ENCODE measurements at places on chromosomes 7 and 10.

GRCh38 chr10:128059266-128059981 lies 66.8 kb downstream of the MKI67 start:
- DNase-seq = peak; percentile 26

DNA sequence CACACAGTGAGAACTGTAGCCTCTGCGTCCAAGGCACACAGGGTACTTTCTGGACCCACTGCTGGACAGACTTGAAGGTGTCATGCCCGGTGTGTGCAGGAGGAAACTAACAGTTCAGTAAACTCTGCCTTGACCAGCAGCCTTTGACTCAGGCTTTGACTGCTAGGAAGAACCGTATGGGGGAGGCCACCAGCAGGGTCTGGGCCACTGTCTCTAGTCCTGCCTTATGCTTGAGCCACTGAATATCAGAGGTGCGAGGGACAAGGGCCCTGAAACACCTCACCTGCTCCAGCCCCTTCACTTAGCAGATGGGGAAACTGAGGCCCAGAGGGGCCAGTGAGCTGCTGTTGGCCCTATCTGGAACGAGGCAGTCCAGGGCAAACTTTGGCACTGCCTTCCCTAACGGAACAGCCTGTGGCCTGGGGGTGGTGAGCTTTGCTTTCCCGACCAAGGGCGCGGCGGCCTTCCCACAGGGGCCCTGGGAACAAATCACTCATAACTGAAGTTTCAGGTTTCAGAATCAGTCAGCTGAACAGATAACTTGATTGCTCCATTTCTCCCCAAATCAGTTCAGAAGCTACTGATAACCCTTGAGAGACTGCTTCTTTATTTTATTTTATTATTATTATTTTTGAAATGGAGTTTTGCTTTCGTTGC lies 130.0 kb downstream of the FAM53B start:
- no peak for DNase-seq

DNA sequence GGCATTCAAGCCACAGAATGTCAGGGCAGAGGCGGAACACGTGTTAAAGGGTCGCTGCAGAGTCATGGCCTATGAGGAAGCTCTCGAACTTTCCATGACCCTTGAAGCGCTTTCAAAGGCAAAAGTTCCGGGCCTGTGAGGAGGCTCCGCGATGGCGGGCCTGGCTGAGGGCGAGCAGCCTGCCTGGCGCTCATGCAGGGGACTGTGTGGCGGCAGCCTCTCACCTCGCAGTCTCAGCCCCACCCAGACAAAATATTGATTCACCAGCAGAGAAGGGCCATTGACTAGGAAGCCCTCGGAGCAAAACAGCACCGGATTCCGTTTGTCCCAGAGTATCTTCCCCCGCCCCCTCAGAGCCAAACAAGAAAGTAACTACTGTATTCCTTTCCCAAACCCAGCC lies 12.8 kb upstream of the CNNM1 start:
- DNase-seq = no peak

DNA sequence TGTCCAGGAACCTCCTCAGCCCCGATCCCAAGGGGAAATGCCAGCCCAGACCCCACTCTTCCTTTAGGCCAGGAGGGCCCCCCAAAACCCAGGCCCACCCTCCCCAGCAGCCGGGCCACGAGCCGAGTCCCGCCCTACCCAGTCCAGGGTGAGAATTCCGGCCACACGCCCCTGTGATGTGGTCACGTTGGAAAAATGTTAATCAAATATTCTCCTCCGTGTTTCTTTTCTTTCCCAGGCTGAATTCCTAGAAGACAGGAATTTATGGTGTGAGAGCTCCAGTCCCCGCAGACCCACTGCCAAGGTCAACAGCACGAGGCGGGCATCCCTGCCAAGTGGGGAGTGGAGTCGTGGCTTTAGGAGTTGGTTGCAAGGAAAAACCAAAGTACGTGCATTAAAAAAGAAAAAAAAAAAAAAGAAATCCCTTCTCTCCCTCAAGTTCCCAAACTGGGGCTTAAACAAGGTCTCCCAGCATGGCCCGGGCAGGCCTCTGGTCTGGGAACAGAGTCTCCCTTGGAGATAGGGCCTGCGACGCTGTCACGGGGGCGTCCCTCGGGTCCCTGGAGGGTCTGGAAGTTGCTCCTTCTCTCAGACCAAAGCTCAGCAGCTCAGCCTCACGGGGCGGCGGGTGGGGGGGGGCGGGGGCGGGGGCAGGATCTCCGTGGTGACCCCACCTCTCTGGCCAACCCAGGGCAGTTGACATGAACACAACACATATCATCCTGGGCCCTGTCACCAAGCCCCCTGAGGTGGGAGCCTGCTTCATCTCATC lies 28.1 kb upstream of the ELN start:
- DNase-seq = no peak

- DNase-seq = no peak
These were observed 9.5 kb downstream of the SRRM3 start for GRCh38 chr7:76211216-76211615.

DNA sequence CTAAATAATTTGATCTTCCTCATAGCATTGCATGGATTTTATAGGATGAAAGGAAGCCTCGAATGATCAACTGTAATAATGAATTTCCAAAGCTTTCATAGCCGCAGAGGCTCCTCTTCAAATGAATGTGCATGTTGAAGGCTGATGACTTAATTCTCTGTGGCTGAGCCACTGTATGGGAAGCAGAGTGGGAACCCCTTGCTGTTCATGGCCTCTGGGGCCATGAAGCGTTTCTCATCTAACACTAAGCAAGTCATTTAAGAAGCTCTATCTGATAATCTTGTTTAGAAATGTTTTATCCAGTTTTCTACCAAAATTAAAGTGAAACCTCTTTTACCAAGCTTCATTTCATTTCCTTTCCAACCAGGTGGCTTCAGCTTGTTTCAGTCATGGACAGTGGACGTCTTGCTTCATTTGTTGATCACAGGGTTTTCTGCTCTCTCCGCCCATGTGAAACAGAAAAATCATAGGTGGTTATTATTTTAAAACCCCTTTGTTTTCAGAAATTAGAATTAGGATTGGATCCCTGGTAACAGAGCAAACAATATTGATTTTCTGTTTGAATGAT lies 10.3 kb upstream of the ADARB2 start:
- DNase-seq = no peak

DNA sequence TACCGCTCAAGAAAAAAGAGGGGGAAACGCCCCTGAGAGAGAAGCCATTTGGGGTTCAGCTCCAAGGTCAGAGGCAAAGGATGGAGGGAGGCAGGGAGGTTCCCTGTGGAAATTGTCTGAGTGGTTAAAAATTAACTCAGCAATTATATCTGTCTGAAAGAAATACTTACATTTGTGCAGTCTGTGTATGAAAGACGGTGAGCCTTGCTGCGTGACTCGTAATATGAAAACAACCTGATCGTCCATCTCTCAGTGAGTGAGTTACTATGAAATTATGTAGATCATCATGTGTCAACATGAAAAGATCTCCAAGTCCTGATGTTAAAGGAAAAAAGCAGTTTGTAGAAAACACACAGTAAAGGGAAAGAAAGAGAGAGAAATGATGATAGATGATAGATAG lies 67.2 kb upstream of the FAM204A start:
- DNase-seq = no peak

GRCh38 chr10:10247585-10247984 lies 770.1 kb upstream of the CELF2 start:
- DNase-seq = no peak

- DNase-seq = no peak
These were observed 28.9 kb upstream of the BMPR1A start for GRCh38 chr10:86727470-86727869.

GRCh38 chr7:95688931-95689495 lies 83.3 kb upstream of the DYNC1I1 start:
- no peak for DNase-seq

- DNase-seq = no peak
These were observed 62.5 kb upstream of the PALS2 start for GRCh38 chr7:24510759-24511158.

DNA sequence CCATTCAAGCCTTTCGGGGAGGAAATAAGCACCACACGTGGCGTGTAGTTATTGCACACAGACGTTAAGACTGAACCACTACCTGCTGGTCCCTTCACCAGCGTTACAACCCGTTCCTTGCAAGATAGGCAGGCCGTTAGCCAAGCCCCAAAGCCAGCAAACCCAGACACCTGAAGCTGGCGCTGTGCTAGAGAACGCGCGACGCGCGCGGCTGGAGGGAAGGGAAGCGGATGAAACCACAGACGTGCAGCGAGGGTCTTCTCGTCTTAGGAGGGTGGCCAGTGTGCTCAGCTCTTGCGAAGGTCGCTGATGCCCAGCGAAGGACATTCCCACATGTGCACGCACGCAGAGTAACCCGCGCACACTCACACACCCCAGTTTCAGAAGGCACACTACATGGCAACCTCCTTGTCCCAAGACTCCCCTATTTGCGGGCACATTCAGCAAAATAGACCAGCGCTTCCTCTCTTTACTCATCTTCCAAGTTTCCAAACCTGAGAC lies 980 bp downstream of the TMEM26 start:
- DNase-seq = no peak

DNA sequence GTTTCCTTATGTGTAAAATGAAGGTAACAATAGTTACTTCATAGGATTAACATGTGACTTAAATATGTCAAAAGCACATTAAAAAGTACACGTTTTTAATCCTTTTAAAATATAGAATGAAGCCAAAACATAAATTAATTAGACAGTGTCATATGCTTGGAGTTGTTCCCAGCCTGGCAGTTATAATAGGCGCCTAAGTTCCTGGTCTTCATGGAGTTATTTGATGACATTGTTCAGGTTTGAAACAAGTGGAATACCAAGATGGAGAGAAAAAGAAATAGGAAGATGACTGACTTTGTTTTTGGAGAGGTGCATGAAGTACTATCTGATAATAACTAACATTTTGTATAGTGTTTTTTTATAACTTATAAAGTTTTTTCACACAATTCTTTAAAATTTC lies 67.3 kb downstream of the ZNRF2 start:
- DNase-seq = no peak

DNA sequence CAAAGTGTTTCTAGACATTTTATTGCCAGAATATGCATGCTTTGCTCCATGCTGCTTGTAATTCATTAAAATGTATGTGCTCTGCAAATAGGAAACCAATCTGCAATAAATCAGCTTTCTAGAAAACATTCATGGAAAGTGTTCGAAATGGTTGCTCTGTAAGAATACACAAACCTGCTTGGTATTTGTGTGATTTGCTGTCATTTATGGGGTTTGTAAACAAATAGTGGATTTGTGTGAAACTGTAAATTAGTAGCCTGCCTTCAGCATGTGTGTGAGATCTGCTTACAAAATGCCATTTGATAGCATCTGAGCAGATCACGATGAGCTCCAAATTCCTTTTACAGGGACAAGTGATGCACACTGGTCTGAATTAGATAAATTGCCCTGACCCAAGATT lies 219.0 kb upstream of the CSTF2T start:
- no peak for DNase-seq

- no peak for DNase-seq
These were observed 158.1 kb downstream of the SND1 start for GRCh38 chr7:127810113-127810512.

DNA sequence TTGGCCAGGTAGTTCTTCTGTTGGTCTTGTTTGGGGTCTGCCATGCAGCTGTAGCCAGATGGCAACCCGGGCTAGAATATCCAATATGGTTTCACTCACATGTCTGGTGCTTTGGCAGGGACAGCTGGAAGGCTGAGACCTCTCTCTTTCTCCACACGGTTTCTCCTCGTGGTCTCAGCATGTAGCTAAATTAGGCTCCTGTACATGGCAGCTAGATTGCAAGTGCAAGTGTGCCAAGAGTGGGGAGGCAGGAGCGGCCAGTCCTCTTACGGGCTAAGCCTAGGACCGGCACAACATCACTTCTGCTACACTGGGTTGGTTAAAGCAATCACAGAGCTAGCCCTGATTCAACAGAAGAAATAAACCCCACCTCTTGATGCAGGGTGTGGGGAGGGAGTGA lies 9.3 kb upstream of the PDE1C start:
- no peak for DNase-seq

Data from CD4-positive, alpha-beta T cell treated with Interleukin-12 subunit alpha and Interleukin-12 subunit beta, for 1 hour (primary cell).